Activated naive CD8-positive, alpha-beta T cell treated with anti-CD3 and anti-CD28 coated beads, Interleukin-2, amount 50 U/mL, for 24 hours (primary cell): ENCODE measurements at places on chromosomes 1 and 21.

DNA sequence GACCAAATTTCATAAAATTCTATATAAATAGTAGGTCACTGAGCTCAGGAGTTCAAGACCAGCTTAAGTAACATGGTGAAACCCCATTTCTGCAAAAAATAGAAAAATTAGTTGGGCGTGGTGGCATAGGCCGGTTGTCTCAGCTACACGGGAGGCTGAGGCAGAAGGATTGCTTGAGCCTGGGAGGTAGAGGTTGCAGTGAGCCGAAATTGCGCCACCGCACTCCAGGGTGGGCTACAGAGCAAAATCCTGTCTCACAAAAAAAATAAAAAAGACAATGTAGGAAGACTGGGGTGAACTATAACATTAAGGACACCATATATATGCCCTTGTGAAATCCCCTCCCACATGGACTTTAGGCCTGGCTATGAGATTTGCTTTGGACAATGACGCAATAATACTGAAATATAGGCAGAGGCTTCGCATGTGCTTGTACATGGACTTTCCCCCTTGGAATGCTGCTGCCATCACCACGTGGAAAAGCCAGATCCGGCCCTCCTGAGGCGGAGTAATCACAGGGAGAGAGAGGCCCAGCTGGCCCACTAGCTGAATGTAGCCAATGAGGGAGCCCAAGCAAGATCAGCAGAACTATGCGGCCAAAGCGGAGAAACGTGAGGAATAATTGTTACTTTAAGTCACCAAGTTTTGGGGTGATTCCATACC, 13.1 kb upstream of the USP1 start:
- no peak for DNase-seq

- no peak for DNase-seq
Measured at GRCh38 chr1:54532033-54532432, 16.0 kb upstream of the ACOT11 start.

DNA sequence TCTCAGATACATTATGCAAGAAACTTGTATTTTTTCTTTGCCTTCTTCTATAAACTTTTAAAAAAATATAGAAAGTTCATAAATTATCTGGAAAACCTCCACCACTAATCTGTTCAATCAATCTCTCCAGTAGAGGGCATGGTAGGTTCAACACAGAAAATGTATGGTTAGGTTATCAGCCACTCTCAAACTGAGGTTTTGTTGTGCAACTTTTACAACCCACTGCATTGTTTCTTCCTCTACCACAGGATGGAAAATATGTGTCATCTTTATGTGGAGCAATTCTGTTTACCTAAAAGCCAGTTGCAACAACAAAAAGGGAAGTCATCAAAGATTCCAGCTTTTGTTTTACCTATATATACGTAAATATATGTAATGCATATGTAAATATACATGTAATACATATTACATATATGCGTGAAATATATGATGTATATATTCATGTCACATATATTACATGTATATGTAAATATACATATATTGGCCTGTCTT, 3.0 kb upstream of the RGS2 start:
- DNase-seq = no peak

- peak; percentile 22 for DNase-seq
Measured at GRCh38 chr1:227887697-227888403, 59.9 kb downstream of the WNT9A start.

DNA sequence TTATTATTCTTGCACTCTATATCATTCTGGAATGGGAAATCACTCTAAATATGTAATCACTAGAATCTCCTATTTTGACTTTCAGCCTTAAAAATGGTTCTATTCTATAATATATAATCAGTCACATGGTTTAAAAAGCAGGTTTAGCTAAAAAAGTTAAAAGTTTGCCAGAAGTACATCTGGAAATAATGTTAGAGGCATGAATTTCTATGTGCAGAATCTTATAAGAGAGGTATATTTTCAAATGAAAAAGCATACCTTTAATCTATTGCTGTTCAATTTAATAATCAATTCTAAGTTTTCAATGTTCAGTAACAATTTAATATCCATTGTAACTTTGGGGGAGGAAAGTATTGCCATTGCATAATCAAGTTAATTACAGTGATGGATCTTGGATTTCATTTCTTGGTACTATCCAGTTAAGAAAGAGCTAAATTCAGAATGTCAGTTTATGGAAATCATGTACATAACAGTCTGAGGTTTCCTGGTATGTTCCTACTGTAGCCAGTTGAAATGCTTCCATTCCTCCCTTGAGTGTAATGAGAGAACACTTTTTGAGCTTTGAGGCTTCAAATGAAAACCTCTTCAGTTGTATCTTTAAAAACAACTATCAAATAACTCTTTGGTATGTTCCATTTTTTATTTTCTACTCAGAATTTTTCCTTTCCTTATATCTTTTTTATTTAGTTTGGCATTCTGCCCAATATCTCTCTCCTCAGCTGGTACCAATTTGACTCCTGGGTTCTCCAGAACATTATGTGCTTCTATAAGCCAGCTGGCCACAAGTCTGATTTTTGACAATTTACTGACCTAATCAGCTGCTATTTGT, 175.7 kb upstream of the COL11A1 start:
- no peak for DNase-seq

- no peak for DNase-seq
Measured at GRCh38 chr1:204495078-204495753, 611 bp upstream of the PIK3C2B start.

GRCh38 chr1:24400065-24400464, 13.5 kb downstream of the STPG1 start:
- DNase-seq = no peak

GRCh38 chr1:53131590-53131938, 10.9 kb downstream of the SLC1A7 start:
- DNase-seq = no peak
